Stimulated activated CD8-positive, alpha-beta memory T cell treated with anti-CD3 and anti-CD28 coated beads, Interleukin-7, amount 100 ng/mL, for 1 hour (primary cell): ENCODE measurements at places on chromosomes 7 and 10.

DNA sequence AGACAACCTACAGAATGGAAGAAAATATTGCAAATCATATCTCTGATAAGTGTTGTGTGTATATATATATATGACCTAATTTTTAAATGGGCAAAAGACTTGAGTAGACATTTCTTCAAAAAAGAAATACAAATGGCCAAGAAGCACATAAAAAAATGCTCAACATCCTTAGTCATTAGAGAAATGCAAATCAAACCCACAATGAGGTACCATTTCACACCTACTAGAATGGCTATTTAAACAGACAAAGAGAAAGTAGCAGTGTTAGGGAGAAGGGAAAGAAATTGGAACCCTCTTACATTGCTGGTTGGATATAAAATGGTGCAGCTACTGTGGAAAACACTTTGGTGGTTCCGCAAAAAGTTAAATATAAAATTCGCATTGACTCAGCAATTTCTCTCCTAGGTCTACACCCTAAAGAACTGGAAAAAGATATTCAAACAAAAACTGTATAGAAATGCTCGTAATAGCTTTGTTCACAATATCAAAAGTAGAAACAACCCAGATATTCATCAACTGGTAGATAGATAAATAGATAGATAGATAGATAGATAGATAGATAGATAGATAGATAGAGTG, 16.3 kb downstream of the ACSL5 start:
- no peak for DNase-seq

DNA sequence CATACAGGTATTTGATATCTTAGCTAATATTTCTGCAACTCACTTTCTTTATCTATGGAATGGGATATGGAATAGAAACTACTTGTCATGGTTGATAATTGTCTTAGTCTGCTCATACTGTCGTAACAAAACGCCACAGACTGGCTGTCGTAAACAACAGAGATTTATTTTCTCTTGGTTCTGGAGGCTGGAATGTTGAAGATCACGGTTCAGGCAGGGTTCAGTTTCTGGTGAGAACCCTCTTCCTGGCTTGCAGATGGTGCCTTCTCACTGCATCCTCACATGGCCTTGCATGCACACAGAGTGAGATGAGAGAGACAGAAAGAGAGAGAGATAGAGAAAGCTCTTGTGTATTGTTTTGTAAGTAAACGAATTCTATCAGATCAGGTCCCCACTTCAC, 332.7 kb upstream of the MAGI2 start:
- no peak for DNase-seq

- no peak for DNase-seq
These were observed 808.8 kb downstream of the GRM8 start for GRCh38 chr7:126443951-126444350.

DNA sequence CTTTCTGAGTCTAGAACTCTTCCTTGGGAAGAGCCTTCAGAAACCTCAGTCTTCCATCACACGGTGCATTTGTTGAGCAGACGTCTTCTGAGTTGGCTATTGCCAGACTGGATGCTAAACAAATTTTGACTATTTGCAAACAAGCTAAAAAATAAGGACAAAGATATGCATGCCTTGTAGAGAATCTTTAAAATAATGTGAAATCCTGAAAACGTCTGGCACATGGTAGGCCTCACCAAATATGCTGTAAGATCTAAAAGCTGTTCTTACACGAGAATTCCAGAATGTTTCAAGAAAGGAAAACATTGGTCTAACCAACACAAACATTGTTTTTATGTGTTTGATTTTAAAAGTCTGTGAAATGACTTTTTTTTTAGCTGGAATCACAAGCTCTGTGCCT, 11.3 kb downstream of the ZNF467 start:
- no peak for DNase-seq

- no peak for DNase-seq
These were observed 101.9 kb downstream of the EVX1 start for GRCh38 chr7:27344471-27344870.

DNA sequence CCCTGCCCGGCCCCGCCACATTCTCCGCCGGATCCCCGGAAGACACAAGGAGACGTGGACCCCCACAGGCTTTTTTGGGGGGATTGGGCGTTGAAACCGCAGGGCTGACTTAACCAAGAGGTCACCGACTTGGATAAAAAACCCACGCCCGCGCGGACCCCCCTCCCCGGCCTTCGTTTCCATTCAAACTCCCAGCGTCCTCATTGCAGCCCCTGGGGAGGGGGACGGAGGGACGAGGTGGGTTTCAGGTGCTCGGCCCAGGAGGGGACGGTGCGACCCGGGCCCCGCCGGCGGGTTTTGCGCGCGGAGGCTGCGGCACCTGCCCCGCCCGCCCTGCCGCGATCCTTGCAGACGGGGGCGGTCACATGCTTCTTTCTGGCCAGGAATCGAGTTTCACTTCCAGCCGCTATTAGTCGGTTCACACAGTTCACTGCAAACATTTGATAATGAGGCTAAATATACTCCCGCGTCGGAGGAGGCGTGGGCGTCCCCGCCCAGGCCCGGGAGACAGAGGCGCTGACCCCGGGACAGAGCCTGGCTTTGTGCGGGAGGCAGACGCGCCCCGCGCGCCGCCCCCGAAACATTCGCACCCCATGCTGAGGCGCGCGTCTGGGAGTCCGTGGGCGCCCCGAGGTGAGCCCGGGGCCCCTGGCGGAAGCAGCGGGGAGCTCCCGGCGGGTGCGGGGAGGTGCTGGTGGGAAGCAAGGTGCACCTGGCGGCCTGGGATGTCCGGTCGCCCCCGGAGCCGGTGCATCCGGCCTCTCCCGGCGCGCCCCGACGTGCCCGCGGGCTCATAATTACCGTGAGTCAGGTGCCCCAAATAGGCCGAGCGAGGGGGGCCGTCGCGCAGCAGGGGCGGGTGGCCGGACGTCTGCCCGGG, 2.7 kb upstream of the PDGFA start:
- DNase-seq, result no peak

DNA sequence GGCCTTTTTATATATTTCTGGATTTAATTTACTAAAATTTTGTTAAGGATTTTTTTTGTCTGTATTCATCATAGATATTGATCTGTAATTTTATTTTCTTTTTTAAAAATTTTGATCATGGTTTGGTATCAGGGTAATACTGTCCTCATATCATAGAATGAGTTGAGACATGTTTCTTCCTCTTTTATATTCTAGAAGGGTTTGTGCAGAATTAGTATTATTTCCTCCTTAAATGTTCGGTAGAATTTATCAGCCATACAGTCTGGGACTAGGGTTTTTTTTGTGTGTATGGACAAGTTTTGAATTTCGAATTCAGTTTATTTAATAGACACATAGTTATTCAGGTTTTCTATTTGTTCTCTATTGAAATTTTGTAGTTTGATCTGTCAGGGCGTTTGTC, 54.0 kb downstream of the SHOC2 start:
- no peak for DNase-seq

- no peak for DNase-seq
These were observed at the start of gene PRRT4 for GRCh38 chr7:128361411-128362379. Gene PRRT4 (minus strand): TSS chr7:128361690.

- DNase-seq, result no peak
These were observed 55.1 kb downstream of the VOPP1 start for GRCh38 chr7:55517191-55517633.

DNA sequence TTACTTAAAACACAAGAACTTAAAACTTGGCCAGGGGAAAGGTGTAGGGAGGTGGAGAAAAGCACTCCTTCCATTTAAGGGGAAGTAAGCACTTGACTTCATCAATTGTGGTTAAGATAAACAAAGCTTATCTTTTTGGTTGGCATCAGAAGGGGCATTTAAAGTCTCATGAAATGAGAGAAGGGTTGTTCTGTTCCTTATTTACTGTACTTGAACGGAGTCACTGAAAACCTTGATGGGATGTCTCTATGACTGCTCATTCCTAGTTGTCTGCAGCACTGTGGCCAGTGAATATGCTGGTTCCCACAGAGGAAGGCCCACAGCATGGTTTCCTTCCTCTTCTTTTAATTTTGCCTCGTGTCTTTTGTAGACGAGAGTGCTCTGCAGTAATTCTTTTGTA, 229.3 kb downstream of the AUTS2 start:
- DNase-seq, result no peak

DNA sequence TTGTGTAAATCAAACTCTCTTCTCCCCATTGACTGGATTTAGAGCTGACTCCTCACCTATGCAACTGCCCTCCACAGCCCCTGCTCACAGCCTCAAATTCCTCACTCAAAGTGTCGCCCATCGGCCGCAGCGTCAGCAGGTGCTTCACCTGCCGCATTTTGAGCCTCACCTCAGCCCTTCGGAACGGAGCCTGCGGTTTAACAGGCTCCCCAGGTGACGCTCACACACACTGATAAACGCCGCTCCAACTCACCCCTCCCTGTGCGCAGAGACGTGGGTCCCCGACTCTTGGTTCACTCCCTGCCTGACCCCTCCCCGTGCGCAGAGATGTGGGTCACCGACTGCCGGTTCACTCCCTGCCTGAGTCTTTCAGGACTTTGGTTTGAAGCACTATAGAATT, 57.1 kb downstream of the CARD11 start:
- DNase-seq, result no peak

GRCh38 chr10:32988604-32989003, 30.6 kb upstream of the ITGB1 start:
- no peak for DNase-seq

DNA sequence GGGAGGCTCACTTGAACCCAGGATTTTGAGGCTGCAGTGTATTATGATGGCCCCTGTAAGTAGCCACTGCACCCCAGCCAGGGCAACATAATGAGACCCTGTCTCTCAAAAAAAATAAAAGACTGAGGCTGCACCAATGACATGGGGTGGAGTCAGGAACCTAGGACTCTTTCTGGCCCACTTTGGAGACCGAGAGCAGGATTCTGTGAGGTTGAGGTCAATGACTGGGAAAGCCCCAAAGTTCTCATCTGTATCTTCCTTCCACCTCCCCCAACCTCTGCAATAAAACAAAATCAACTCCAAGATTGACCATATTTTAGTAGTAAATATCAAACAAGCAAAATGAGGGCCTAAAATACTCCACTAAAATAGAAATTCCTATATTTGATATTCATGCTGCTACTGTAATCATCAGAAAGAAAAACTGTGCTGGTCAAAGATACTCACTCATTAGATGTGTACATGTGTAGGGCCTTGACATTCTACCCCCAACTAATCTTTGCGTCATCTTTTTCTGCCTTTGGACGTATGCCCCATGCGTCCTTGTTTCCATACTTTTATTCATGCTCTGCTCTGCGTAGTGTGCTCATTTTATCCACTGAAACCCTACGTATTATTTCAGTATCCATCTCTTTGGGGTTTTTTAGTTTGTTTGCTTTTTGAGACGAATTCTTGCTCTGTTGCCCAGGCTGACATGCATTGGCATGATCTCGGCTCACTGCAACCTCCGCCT, 23.8 kb downstream of the WBP1L start:
- DNase-seq, result no peak

GRCh38 chr7:148708026-148708885, 9.6 kb downstream of the CUL1 start:
- DNase-seq, result no peak

DNA sequence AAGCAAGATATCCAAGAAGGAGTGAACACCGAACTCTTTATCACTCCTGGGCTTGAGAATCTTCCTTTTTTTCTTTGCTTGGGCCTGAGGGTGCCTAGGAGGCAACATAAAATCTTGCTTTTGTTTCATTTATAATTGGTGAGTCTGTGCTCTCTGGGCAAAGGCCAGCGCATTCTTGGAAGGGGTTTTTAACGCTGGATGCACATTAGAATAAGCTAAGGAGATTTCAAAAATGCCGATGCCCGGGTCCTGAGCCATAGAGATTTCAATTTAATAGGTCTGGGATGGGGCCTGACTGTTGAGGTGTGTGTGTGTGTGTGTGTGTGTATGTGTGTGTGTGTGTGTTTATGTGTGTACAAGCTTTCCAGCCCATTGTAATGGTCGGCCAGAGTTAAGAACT, 62.0 kb upstream of the SORCS3 start:
- DNase-seq, result no peak

- DNase-seq, result no peak
These were observed 471 bp downstream of the PFKP start for GRCh38 chr10:3067859-3068179.

DNA sequence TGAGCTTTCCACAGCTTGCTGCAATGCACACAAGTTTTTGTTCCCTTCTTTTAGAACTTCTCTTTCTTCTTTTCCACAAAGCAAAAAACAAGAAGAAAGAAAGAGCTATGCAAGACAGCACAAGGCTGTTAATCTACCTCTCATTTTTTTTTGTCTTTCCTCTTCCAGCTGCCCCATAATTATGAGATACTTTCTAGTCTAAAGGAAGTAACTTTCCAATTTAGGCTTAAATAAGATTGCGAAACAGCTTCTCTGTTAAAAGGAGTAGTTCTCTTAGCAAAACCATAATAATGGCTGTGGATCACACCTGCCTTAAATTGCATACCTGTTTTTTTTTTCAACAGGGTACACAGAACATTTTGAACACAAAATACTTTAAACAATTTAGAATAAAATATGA, 56.0 kb downstream of the NDUFB2 start:
- DNase-seq, result no peak

DNA sequence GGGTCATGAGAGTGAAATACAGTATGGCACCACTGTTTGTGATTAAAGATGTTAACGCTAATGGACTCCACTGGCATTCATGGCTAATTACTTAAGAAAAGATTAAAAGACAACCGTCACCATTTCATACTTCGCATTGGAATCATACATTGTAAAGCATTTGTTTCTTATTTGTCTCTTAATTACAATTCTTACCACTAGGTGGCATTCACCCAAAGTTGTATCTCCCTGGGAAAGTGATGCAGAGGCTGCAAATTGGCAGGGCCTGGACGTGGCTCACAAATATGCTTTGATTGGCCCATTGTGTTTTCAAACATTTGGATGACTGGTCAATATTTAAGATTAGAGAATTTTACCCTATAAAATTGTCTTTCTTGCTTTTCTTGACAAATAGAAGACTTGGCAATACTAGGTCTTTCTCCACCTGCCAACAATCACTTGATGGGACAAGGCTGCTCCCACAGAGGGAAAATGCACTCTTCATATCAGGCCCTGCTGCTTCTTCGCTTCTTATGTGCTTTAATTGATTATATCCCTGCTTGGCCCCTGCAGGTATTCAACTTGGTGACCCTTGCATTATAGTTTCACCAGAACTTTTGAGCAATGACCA, 72.1 kb upstream of the STARD3NL start:
- DNase-seq, result no peak
